ENCODE measurements at places on chromosomes 12 and 14.
A peak's percentile ranks its signal among the peaks of the same experiment; 100 is the strongest.

DNA sequence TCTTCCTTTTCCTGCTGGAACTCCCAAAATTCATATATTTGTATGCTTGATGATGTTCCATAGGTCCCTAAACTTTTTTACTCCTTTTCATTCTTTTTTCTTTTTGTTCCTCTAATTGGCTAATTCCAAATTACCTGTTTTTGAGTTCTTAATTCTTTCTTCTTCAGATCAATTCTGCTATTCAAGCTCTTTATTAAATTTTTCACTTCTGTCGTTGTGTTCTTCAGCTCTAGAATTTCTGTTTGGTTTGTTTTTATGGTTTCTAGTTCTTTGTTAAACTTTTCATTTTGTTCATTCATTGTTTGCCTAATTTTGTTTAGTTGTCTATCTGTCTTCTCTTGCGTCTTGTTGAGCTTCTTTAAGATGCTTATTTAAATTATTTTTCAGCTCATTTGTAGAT lies 154.8 kb downstream of the TPH2 start:
- DNase-seq = no peak

- no peak for DNase-seq
Measured at GRCh38 chr12:118064608-118065007, 3.6 kb upstream of the WSB2 start.

- no peak for DNase-seq
Measured at GRCh38 chr12:124388679-124389137, 93.8 kb downstream of the RFLNA start.

- DNase-seq = no peak
Measured at GRCh38 chr14:58048219-58048618, 103.8 kb downstream of the ARMH4 start.

- no peak for DNase-seq
Measured at GRCh38 chr14:45136399-45136798, 669 bp downstream of the FANCM start.

DNA sequence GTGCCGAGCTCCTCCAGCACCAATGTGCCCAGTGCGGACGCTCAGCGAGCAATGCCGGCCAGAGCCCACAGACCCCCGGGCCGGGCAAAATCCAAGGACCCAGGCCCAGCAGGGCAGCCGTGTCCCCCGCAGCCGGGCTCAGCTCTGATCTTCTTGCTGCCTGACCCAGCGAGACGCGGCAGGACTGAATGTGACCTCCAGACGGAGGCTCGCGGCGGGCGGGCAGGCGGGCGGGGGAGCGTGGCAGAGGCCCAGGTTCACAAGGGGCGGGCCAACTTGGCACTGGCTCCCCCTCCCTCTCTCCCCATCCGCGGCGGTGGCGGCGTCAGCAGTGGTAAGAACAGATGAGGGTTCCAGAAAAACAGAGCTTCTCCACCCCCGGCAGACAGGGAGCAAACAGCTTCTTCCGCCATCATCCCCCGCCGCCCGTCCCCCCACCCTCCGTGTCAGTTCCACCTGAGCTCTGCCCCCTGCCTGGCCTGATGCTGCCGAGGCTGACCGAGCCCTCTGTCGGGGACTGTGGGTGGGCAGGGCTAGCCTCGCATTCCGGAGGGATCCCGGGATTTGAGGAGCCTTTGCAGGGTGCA lies 94.3 kb downstream of the RFLNA start:
- no peak for DNase-seq

- DNase-seq = peak; percentile 71
Measured at GRCh38 chr14:23559010-23559925, 3.2 kb downstream of the THTPA start.

GRCh38 chr12:12786351-12786705 lies 869 bp downstream of the APOLD1 start:
- DNase-seq = no peak

GRCh38 chr14:61726778-61727658 lies 31.7 kb downstream of the HIF1A start:
- DNase-seq = no peak

DNA sequence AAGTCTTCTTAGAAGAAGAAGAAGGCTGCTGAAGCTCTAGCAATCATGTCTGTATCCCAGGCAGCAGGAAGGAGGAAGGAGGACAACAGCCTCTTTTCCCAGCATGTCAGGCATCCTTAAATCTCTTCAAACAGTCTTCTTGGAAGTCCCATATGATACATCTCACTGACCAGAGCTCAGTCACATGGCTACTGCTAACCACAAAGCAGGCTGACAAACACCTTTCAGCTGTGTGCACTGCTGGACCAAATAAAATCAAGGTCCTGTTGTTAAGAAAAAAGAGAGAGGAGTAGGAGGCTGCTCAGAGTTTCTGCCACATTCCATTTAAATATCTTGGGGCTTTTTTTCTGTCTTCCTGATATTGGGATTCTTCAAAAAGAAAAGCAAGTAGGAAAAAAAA lies 203.4 kb upstream of the PELI2 start:
- DNase-seq = no peak

GRCh38 chr14:78182722-78183121 lies 12.5 kb downstream of the NRXN3 start:
- DNase-seq = no peak

- no peak for DNase-seq
Measured at GRCh38 chr14:25803386-25804018, 753.6 kb upstream of the STXBP6 start.

DNA sequence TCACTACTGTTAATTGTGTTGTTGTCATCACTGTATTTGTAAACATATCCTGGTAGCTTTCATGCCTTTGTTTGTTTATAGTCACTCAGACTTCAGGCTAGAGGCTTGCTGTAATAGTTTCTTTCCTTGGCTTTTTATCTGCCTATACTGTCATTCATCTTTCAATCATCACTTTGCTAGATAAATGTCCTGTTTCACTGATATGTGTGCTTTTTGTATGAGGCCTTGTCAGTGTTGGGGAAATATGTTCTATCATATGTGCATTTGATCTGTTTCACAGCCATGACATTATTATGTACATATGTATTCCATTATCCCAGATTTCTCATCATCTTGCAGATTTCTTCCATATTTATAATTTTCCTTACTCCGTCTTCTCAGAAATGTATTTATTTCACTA lies 558.9 kb upstream of the LRFN5 start:
- no peak for DNase-seq

GRCh38 chr12:67804168-67804567 lies 155.6 kb downstream of the DYRK2 start:
- no peak for DNase-seq

- DNase-seq = no peak
Measured at GRCh38 chr12:57620936-57621496, 9.8 kb downstream of the ARHGEF25 start.

DNA sequence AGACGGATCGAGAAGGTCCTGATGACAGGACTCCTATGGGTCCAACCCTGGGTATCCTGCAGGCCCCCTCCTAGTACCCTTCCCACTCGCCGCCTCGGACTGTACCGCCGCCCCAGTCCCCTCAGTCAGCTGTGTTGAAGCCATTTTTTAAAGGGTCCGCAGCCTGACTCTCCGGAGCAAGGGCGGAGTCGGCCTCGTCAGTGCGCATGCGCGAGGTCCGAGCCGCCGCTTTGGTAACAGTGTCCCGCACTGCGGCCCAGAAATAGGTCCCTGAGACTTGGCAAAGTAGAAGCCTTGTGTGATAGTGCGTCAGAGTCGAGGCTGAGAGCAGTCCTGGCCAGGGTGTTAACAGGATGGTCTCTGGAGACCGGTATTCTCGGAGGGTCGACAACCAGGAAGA lies 769.0 kb upstream of the ALG10B start:
- no peak for DNase-seq

GRCh38 chr14:95585953-95586620 lies 51.2 kb downstream of the GLRX5 start:
- DNase-seq = no peak

DNA sequence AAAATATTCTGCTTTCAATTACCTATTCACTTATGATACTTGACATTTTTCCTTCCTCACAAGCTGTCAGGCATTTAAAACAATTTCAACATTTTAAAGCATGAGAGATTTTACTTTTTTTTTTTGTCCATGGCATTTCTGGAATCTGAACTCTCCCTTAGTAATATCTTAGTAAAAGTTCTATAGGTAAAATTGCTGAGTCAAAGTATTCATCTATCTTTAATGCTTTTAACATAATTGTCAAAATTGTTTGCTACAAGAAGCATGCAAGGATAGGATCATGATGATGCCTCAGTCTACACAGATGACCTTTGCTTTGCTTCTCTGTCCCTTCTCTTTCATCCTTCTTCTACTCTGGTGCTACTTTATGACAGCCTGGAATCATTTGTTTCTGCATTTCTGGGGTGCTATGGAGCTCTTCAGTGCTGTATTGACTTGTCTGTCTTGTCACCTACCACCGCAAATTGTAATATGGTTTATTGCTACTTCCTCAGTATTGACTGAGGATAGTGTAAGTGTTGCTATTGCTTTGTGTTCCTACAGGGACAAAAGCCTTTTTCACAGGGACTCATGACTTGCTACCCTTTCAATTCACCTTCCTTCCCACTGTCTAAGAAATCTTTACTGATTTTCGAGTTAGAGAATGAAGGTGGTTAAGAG lies 589.8 kb upstream of the ATP2B1 start:
- DNase-seq = no peak

- DNase-seq = no peak
Measured at GRCh38 chr14:51014086-51014485, 69.8 kb upstream of the PYGL start.

- DNase-seq = no peak
Measured at GRCh38 chr12:62899568-62900390, 35.2 kb downstream of the PPM1H start.

DNA sequence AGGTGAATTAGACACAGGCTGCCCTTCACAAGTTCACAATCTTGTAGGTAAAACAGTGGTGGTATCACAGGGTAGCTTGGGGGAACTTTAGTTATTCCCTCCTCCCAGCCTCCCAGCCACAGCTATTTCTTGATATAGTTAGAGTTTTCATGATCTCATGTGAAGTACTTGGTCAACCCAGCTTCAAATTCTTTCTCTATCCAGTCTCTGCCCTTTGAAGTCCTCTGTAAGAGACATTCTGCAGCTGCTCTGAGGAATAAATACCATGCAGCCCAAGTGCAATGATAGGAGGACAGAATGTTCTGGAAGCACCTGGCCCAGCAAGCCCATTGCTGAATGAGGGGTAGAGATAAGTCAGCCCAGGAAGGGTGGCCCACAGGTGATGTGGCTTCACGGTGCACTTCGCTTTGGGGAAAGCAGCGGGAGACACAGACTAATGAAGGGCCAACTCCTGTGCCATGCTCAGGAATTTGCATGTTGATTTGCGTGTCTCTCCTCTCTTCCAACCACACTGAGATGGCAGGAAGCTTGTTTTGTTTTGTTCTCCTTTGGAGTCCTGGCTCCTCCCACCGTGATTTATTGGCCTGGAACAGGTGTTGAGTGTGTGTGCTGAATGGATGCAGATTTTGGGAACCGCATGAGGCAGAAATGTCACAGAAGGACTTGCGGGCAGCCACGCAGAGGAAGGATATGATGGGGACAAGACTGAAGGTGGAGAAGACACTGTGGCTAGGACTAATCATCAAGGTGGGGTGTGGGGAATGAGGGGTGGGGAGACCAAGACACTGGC lies 8.0 kb upstream of the TXNRD1 start:
- no peak for DNase-seq

DNA sequence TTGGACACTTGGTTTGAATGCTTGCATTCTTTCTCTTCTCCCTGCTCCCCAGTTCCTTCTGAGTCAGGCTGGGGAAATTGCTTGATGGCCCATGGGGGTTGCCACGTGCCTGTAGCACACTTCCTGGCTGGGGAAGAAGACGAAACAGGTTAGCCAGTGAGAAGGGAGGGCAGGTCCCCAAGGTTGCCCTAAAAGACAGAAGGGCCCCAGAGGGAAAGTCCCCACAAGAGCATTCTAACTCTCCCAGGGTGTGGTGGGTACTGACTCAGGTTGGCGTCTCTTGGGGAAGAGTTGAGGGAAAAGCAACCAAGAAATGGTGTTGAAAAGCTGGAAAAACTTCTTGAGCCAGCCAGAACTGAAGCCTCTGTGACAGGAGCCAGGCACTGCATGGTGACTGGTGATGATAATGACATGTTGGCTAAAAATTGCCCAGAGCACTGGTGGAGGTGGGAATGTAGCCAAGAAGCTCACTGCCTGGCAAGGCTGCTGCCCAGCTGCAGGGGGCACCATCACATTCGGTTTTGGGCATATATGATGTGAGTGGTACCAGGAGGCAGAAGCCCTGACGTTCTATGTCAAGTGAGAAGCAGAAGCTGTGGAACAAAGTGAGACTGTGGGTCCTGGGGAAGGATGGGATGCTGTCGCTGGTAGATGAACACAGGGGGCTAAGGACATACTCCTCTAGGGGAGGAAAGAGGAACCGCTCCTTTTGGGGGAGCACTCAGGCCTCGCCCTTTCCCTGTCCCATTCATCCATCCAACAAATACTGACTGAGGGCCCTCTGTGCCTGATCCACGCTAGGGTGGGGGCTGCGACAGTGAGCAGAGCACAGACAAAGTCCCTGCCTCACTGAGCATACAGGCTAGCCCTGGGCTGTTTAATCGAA lies 8.1 kb upstream of the RABGGTA start:
- DNase-seq = peak; percentile 53

GRCh38 chr12:62075870-62076269 lies 184.3 kb upstream of the USP15 start:
- DNase-seq = no peak

DNA sequence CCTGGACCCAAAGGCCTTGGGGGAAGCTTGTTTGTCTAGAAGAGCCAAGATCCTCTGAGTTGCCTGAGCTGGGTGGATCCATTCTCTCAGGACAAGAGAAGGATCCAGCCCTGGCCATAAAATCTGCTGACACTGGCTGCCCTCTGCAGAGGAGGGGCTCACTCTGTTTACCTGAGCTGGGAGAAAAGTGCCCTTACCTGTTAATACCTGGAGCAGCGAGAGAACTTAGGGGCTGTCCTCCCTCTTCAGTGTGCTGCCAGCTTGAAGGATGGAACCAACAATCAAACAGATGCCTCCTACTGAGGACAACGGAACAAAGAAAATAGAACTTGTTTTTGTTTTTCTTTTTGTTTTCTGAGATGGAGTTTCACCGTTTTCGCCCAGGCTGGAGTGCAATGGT lies 7.3 kb upstream of the KRT7 start:
- DNase-seq = no peak

GRCh38 chr14:22699801-22700564 lies 55.8 kb upstream of the OR6J1 start:
- no peak for DNase-seq

GRCh38 chr12:56046027-56046780 lies 4.5 kb downstream of the RPS26 start:
- DNase-seq = no peak

Data from Calu3 (cell line).